ENCODE measurements at places on chromosomes 6 and 20.
A peak's percentile ranks its signal among the peaks of the same experiment; 100 is the strongest.

DNA sequence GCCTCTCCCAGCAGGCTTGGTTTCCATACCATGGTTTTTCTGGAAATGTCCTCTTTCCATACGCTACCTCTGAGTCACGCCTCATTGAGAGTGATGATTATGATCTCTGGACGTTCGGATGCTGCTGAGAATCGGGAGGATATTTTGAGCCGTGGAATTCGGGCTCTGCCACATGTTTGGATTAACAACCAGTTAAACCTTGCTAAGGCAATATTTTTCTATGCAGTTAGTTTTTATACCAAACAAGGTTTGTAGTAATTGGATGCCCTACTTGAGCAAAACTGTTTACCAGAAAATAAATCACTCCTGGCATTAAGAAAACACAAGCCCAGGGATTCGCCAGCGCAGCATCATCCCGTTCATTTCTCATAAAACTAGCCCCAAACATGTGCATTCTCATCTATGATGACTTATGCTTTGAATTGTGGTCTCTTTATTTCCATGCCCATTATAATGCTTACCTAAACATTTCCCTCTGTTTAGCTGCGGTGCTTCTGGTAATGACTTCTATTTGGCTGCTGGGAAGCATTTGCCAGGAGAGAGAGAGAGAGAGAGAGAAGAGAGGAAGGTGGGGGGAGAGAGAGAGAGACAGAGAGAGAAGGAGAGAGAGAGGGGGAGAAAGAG is 198.9 kb downstream of the CLIC5 start:
- DNase-seq: no peak

DNA sequence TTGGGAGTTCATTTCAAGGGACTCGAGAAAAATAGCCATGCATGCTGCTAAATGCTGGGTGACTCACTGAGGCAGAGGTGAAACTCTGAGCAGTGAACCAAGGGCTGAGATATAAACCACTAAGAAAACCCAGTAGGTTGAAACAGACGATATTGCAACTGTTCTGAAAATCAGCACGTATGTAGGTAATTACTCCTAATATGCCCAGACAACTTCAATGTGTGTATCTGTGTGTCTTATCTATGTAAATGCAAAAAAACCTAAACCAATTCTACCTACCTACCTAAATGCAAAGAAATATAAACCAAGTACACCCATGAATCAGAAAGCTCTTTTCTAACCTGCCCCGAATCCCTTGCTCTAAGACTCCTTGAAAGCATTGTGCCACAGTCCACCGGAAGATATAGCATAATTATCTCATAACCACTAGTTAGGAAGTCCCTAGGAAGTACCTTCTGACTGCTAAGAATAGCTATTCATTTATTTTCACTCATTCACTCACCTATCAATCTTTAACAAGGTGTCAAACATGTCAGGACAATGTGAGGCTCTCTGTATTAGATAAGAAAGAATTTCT is 458.7 kb upstream of the RUNX2 start:
- DNase-seq: no peak

DNA sequence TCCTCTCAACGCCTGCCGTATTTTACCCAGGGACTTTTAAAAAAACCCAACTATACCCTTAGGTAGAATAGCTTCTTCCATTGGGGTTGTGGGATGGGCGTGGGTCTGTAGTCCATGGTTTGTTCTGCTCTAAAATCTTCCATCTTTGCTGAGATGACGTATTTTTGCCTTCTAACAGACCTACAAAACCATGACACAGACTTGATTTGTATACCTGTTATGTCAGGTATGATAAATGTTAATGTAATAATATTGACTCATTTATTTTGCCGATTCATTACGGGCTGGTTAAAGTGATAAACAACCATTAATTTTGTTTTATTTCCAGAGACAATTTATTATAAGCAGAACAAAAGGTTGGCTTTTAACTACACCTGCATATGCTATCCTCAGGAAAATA is 48.7 kb downstream of the UST start:
- DNase-seq: no peak

GRCh38 chr20:61765871-61766654 is 299.6 kb downstream of the TAF4 start:
- no peak for DNase-seq

DNA sequence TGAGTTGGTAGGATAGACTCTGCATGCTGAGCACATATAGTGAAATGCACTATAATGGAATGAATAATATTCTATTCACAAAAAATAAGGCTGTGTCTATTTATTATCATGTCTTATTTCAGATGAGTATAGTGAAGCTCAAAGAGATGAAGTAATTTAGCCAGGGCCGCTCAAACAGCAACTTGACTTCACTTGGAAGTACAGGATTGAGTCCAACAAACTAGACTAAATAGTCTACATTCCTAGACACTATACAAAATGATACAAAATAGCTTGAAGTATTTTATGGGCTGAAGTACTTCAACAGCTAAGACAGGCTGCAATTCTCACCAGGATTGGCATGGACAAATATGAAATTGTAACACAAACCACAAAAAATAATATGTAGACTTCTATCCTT is 144.5 kb upstream of the DST start:
- no peak for DNase-seq

DNA sequence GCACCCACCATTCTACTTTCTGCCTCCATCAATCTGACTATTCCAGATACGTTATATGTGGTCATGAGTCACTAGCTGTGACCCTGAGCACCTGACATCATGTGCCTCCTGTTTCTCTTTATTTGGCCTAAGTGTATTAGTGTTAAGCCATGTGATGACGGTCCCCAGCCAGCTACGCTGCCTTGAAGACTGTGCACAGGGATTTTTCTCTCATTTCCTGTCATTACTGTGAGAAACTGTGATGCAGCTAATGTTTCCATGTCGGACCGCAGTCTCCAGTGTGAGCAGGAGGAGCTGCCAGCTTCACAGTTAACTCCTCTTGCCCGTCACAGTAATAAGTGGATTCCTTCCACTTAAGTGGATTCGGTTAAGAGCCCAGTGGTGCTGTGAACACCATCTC is 9.9 kb upstream of the SPATS1 start:
- no peak for DNase-seq

DNA sequence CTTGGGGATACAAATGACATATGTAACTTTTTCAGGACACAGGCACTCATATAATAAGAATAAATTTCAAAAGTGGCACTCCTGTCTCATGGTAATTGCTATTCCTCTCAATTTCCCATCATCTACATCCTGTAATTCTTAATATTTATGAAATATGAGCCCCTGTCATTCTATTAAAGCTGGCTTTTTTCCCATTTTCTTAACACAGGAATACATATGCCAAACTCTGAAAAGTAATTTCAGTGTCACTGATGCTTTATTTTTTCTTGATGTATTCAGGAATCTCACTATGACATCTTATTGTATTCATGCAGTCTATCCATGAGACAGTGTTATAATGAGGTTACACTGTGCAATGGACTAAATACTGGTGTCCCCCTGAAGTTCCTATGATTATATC is 24.3 kb upstream of the FKBP1C start:
- DNase-seq: no peak

DNA sequence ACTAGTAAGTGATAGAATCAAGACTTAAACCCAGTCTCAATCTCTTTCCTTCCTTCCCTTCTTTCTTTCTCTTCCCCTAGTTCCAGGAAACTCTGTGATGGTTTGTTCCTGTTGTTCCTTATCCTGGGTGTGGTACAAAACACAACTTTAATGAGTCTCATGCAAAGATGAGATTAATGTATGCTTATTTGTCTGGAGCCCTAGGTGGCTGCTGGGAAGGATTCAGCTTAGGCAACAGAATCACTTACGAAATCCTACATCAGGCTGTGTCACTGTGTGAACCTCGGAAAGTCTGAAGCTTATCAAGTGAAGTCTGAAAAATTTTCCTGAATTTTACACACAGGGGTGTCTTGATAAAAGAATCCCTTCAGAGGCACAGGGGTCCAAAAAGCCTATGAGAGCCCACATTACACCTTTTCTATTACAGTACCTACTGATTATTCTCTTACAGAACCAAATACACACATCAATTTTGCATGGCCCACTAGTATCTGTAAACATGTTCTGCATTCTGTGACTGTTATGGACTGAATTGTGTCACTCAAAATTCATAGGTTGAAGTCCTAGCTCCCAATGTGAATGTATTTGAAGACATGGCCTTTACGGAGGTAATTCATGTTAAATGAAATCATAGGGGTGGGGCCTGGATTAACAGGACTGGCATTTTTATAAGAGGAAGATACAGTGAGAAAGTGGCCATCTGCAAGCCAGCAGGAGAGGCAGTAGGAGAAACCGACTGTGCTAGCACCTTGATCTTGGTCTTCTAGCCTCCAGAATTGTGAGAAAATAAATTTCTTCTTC is 144.7 kb downstream of the MYB start:
- DNase-seq: no peak

GRCh38 chr20:36720510-36720909 is 25.4 kb downstream of the NDRG3 start:
- DNase-seq: no peak

DNA sequence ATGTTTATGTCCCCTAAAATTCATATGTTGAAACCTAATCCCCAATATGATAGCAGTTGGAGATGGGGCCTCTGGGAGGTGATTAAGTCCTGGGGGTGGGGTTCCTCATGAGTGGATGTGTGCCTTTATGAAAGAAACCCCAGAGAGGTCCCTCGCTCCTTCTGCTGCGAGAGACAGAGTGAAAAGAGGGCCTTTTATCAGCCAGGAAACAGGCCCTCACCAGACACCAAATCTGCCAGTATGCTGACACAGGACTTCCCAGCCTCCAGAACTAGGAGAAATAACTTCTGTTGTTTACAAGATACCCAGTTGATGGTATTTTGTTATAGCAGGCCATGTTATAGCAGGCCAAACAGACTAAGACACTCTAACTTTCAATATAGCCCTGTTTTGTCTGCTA is 100.9 kb upstream of the NFATC2 start:
- DNase-seq: no peak

- DNase-seq: no peak
Observed at GRCh38 chr6:17115251-17116116, 13.6 kb downstream of the STMND1 start.

- DNase-seq: peak; percentile 64
Observed at GRCh38 chr6:153312634-153313033, 181.6 kb upstream of the RGS17 start.

DNA sequence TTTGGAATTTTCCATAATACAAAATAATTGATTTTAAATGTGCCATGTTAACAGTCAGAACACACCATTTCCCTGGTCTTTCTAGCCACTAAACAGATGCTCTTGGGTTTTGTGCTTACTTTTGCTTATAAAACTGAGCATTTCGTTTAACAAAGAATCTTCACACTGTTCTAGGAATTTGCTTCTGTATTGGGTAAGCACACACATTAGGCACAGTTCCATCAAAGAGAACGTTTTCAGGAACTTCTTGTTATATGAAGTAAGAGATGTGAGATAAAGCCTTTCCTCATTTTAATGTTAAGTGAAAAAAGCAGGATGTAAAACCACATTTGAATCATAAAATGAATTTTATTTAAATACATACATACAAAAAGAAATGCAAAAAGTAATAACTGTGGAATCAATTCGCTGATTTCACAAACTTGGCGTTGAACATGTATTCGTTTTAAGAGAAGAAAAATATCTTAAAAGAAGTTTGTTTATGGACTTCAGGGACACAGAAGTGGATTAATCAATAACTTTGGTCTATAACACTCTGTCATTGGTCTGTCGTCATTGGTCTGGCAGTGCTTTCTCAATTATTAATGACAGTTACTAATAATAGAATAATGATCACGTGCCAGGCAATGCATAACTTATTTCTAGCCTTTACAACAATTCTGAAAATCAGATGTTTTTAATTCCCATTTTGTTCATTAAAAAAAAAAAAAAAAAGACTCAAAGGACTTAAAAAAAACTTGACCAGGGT is 199.9 kb upstream of the PRDM1 start:
- no peak for DNase-seq

DNA sequence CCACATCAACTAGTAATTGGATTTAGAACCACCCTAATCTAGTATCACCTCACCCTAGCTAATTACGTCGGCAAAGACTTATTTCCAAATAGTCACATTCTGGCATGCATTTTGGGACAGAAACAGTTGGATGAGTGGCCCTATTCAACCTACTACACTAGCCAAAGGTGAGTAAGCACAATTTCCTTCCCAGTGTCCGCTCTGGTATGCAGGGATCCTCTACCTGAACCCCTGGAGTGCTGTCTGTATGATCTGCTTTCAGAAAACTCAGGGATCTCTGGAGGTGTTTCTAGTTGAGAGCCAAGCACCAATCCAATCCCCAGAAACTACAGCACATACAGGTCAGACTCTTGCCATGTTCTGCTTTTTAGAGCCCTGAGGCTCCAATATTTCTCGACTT is 717.4 kb upstream of the MANEA start:
- no peak for DNase-seq

GRCh38 chr6:135576055-135576454 is 78.5 kb upstream of the AHI1 start:
- DNase-seq: no peak

GRCh38 chr20:63096681-63097335 is 90.0 kb upstream of the BHLHE23 start:
- no peak for DNase-seq

GRCh38 chr6:118134206-118134605 is 227.1 kb downstream of the SLC35F1 start:
- no peak for DNase-seq

GRCh38 chr6:43128926-43129325 is 42.1 kb upstream of the SRF start:
- no peak for DNase-seq

GRCh38 chr6:139713900-139714506 is 339.6 kb upstream of the CITED2 start:
- DNase-seq: no peak

DNA sequence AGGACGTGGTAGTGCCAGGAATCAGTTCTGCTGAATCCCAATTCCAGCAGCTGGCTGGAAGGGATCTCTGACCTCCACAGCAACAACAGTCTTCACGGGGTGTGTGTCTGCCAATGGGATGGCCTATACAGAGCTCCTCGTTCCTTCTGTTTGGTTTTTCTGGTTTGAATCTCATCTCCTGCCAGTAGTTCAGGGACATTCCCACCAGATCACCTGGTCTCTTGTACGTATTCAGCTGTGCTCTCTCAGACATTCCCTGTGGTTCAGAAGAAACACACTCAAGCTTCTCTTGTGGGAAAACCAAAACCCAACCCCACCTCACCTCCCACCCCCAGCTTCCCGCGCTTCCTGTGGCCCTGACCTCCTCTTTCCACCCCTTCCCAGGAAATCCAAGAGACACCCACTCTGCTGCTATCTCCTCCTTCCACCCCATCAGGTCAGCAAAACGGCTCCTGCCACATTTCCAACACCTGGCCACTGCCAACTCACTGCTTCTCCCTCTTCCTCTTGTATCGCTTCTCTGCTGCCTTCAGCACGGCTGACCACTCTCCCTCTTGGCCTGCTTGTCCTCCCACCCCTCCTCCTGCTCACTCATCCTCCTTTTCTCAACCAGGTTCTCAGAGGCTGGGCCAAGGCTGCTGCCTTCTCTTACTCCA is 63.3 kb upstream of the PTGIS start:
- no peak for DNase-seq

- DNase-seq: peak; percentile 86
Observed at GRCh38 chr6:43774776-43775534, 4.9 kb downstream of the VEGFA start.

DNA sequence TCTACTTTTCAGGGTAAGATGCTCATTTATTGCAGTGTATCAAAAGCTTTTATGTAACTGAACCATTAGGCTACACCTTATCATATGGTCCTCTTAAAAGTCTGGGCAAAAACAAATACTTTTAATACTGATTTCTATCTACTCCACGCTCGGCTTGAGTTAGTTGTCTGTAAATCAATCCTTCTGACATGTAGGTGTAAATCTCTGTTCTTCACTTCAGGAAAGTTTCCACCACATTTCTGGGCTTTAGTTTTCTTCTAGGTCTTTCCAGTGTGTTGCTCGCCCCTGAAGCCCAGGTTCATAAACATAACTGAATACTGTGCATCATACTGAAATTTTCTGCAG is 89.2 kb upstream of the RNF217 start:
- no peak for DNase-seq
